ENCODE measurements at places on chromosomes 13 and 19.

- H3K27me3 ChIP-seq, result no peaks in the 10 kb centered on the region
- H3K4me1 ChIP-seq, result no peaks in the 10 kb centered on the region
- no peak overlapping the region for H3K27ac ChIP-seq
- no peak for DNase-seq
- H3K4me3 ChIP-seq, result no peak overlapping the region
These were observed 302.0 kb downstream of the KLF12 start for GRCh38 chr13:73832128-73832588.

- no peak overlapping the region for H3K4me3 ChIP-seq
- H3K36me3 ChIP-seq, result no peaks in the 10 kb centered on the region
- H3K27ac ChIP-seq, result no peak overlapping the region
- no peaks in the 10 kb centered on the region for H3K27me3 ChIP-seq
- no peaks in the 10 kb centered on the region for H3K4me1 ChIP-seq
- DNase-seq, result no peak
These were observed 885 bp upstream of the ZNF536 start for GRCh38 chr19:30371161-30371836.

DNA sequence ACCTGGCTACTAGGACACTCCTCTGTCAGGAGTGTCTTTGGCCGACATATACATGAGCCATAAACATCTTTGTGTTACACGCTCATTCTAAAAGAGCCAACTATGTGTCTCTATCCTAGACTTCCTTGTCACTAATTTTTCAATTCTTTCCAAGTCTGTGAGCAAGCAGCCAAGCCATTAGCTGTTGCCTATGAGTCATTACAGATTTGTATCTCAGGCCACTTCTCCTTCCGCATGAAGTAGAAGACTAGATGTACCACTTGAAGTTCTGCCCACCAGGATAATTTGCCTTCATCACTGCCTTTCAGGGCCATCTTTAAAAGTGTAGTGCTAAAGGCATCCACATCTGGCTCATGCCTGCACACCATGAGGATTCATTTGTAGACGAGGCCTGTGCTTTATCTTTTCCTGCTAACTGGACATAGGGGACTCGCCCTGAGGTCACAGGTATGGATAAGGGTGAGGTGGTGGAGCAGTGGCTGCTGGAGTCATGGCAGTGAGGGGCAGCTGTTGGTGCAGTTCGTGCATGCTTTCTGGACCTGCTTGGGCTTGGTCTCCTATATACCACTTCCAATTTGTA, 126.1 kb upstream of the KL start:
- no peaks in the 10 kb centered on the region for H3K36me3 ChIP-seq
- DNase-seq, result no peak
- H3K27me3 ChIP-seq, result no peaks in the 10 kb centered on the region
- H3K4me3 ChIP-seq, result no peak overlapping the region
- no peaks in the 10 kb centered on the region for H3K4me1 ChIP-seq

DNA sequence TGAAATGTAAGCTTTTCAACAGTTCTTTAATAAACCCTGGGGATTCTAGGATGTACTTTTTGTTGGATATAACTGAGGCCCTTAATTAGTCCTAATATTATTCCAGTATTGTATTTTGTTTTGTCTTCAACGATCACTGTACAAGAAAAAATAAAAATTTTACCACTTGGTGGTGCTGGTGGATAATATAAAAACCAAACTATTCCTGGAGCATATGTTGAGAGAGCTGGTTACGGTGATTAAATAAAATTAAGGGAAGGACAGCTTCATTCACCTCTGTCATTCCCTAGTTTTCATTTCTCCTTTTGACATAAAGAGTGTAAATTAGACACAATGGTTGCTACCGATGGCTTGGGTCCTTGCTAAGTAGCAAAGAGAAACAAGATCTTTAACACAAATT, 598.6 kb upstream of the PCDH20 start:
- no peaks in the 10 kb centered on the region for H3K27me3 ChIP-seq
- no peaks in the 10 kb centered on the region for H3K4me1 ChIP-seq
- H3K36me3 ChIP-seq, result no peaks in the 10 kb centered on the region
- H3K27ac ChIP-seq, result no peak overlapping the region
- no peak for DNase-seq
- H3K4me3 ChIP-seq, result no peak overlapping the region

DNA sequence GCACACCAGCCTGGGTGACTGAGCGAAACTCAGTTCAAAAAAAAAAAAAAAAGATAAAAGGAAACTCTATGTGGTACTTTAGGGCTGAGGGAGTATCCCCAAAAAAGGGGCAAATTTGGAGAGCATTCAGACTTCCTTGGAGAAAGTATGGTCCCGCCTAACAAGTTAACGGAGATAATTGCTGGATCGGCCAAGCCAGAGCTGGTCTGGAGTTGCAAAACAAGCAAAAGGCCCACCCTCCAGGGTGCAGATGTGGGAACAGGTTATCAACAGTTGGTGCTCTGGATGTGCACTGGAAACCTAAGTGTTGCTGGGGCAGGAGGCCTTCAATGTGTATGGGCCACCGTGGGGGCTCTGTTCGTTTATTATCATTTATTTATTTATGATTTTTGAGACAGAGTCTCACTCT, 2.8 kb downstream of the IQCN start:
- DNase-seq, result no peak
- H3K27ac ChIP-seq, result no peak overlapping the region
- peaks cover 34% of the 10 kb centered on the region for H3K4me1 ChIP-seq
- peaks cover 24% of the 10 kb centered on the region for H3K36me3 ChIP-seq
- no peaks in the 10 kb centered on the region for H3K27me3 ChIP-seq

DNA sequence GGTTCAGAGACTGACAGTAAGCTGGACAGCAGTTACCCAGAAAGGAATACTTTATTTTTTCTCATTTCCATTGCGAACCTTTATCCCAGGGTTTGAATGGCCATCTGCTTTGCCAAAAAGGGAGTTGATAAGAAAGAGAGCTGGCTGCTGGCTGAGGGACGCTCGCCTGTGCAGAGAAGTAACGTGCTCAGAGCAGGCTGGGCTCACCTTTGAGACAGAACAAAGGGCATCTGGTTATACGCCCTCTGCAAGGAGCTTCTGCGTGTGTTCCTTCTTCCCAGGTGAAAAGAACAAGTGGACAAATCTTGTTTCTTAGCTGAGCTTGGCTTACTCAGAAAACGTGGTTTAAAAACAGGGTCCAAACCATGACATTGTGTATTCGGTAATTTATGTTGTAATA, 47.4 kb downstream of the EFNB2 start:
- no peak for DNase-seq
- H3K36me3 ChIP-seq, result no peaks in the 10 kb centered on the region
- peaks cover 55% of the 10 kb centered on the region for H3K4me1 ChIP-seq
- H3K27ac ChIP-seq, result no peak overlapping the region
- no peak overlapping the region for H3K4me3 ChIP-seq

DNA sequence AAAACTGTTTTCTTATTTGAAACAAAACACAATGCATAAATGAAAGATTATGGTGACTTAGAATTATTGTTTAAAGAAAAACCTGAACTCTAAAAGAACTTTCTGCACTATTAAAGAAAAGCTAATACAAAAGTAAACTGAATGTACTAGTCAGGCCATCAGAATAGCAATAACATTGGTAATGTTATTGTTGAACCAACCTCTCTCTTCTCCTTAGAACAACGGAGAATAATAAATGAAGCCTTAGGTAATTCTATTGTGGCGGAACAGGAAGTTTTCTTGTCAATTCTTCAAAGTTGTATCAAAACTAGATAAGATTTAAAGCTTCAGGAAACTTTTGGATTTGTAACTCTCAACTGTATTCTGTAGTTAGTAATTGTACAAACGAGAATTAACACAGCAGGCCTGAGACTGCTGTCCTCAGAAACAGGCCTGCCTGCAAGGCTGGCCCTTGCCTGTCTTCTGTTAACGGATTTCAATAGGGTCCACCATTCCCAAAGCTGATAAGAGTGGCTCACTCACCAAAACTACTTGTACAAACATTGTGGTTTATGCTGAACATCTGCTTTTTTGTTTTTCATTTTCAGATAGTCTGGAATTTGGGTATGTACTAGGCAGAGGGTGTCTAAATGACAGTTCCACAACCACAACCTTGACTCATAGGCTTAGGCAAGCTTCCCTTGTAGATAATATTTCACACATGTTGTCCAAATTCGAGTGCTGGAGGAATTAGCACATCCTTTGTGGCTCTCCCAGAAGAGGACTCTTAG, 825.8 kb downstream of the GPC5 start:
- no peak overlapping the region for H3K4me3 ChIP-seq
- H3K4me1 ChIP-seq, result peaks cover 11% of the 10 kb centered on the region
- no peak overlapping the region for H3K27ac ChIP-seq
- no peak for DNase-seq

GRCh38 chr13:76971215-76971614, 20.7 kb upstream of the CLN5 start:
- H3K27ac ChIP-seq, result no peak overlapping the region
- no peak overlapping the region for H3K4me3 ChIP-seq
- H3K4me1 ChIP-seq, result peaks cover 5% of the 10 kb centered on the region
- H3K27me3 ChIP-seq, result no peaks in the 10 kb centered on the region
- no peaks in the 10 kb centered on the region for H3K36me3 ChIP-seq

GRCh38 chr13:111945086-111945485, 121.9 kb upstream of the SOX1 start:
- H3K4me1 ChIP-seq, result no peaks in the 10 kb centered on the region
- no peaks in the 10 kb centered on the region for H3K36me3 ChIP-seq
- no peak overlapping the region for H3K4me3 ChIP-seq

GRCh38 chr19:37583340-37583739, 11.3 kb downstream of the ZNF571 start:
- H3K36me3 ChIP-seq, result peaks cover 71% of the 10 kb centered on the region
- no peaks in the 10 kb centered on the region for H3K4me1 ChIP-seq
- no peak overlapping the region for H3K4me3 ChIP-seq
- no peak overlapping the region for H3K27ac ChIP-seq
- H3K27me3 ChIP-seq, result no peaks in the 10 kb centered on the region

- H3K36me3 ChIP-seq, result no peaks in the 10 kb centered on the region
- no peaks in the 10 kb centered on the region for H3K27me3 ChIP-seq
- no peaks in the 10 kb centered on the region for H3K4me1 ChIP-seq
- H3K27ac ChIP-seq, result no peak overlapping the region
These were observed 1.8 kb upstream of the PLK5 start for GRCh38 chr19:1522061-1522460.

DNA sequence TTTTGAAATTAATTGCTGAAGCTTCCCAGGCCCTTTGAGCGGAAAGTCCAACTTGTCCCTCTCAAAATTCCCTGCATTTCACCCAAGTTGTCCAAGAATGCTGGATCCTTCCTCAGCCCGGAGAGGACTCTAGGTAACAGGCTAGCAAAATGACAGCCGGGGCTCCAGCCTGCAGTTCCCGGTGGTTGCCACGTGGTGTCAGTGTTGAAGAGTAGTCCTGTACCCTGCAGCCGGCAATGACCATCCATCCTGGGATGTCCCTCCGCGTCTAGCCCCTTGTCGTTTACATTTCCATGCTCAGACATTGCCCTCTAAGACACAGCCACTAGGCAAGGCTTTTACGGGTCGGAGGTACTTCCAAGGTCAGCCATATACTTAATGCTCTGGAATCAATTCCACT, 31.4 kb upstream of the MTIF3 start:
- no peaks in the 10 kb centered on the region for H3K36me3 ChIP-seq
- no peaks in the 10 kb centered on the region for H3K4me1 ChIP-seq
- H3K27ac ChIP-seq, result no peak overlapping the region
- H3K4me3 ChIP-seq, result no peak overlapping the region

DNA sequence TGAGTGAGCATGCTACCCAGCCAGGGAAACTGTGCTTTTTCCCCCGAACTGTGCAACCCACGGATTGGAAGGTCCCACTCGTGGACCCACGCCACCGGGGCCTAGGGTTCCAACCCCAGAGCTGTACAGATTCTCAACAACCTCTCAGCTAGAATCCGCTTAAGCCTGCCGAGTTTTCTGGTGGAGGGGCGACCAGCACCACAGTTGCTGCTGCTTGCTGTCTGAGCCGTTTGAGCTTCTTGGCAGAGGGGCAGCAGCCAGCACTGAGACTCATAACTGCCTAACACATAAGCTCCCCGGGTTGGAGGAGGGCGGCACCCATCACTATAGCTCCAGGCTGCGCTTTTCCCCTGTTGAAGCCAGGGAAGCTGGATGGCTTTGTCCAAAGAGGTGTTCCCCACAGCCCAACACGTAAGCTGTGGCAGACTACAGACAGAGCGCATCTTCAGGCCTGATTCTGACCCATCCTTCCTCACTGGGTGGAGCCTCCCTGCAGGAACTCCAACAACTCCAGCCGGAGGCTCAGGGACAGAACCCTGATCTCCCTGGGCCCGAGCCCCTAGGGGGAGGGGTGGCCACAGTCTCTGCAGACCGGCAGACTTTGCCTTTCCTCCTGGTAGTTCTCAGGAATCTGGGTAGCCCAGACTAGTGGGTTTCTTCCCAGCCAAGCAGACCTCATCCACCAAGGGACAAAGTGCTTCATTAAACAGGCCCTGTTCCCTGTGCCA, 871.6 kb downstream of the SLITRK6 start:
- no peaks in the 10 kb centered on the region for H3K27me3 ChIP-seq
- no peak overlapping the region for H3K27ac ChIP-seq
- H3K4me3 ChIP-seq, result no peak overlapping the region
- no peak for DNase-seq
- H3K36me3 ChIP-seq, result no peaks in the 10 kb centered on the region

DNA sequence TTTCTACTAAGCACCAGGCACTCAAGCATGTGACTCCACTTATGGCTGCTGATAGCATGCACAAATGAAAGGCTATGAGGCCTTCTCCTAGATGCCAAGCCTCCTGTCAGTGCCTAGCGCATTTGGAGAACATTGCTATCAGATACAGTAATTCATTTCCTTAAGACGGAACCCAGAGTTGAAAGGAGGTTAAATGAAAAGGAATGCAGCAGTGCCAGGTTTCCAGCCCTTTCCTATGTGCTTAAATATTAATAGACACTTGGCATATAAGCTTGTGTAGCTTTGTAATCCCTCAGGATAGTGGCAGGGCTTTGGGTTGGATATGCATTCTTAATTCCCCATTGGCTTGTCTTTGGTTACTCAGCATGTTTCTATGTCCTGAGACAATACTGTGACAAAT, 140.1 kb upstream of the FRY start:
- peaks cover 32% of the 10 kb centered on the region for H3K4me1 ChIP-seq
- no peaks in the 10 kb centered on the region for H3K36me3 ChIP-seq
- H3K27me3 ChIP-seq, result no peaks in the 10 kb centered on the region
- no peak overlapping the region for H3K4me3 ChIP-seq
- peak overlapping the region; percentile 55 for H3K27ac ChIP-seq

DNA sequence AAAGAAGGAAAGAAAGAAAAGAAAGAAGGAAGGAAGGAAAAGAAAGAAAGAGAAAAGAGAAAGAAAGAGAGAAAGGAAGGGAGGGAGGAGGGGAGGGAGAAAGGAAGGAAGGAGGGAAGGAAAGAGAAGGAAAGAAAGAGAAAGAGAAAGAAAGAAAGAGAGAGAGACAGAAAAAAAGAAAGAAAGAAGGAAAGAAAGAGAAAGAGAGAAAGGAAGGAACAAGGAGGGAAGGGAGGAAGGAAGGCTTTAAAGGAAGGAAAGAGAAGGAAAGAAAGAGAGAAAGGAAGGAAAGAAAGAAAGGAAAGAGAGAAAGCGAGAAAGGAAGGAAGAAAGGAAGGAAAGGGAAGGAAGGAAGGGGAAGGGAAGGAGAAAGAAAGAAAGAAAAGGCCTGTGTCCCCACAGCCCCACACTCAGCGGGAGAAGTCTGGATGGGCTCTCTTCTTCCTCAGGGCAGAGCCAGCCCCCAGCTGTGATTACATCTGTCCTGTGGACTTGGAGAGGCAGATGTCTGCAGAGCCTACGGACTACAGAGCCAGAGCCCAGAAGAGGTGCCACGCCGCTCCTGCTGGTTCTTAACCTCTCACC, 9.6 kb downstream of the PTPRH start:
- H3K36me3 ChIP-seq, result no peaks in the 10 kb centered on the region
- H3K4me3 ChIP-seq, result no peak overlapping the region
- DNase-seq, result no peak
- no peaks in the 10 kb centered on the region for H3K27me3 ChIP-seq

- H3K4me1 ChIP-seq, result peaks cover 9% of the 10 kb centered on the region
- no peaks in the 10 kb centered on the region for H3K36me3 ChIP-seq
- no peak for DNase-seq
- H3K27me3 ChIP-seq, result no peaks in the 10 kb centered on the region
- H3K4me3 ChIP-seq, result no peak overlapping the region
These were observed 18.6 kb upstream of the CYP2S1 start for GRCh38 chr19:41174297-41174928.

Measured in thoracic aorta (tissue), 2 donors.